T-helper 1 cell (primary cell): ENCODE measurements at places on chromosomes 3 and 15.

GRCh38 chr3:177351757-177352158, 154.5 kb upstream of the TBL1XR1 start:
- DNase-seq = no peak

DNA sequence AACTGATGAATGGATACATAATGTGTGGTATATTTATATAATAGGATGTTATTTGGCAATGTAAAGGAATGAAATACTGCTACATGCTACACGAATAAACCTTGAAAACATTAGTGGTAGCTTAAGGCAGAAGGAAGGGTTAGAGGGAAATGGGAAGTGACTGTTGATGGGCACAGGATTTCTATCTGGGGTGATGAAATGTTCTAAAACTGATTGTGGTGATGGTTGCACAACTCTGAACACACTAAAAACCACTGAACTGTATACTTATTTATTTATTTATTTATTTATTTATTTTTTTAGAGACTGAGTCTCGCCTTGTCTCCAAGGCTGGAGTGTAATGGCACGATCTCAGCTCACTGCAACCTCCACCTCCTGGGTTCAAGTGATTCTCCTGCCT, 24.8 kb upstream of the SHISA5 start:
- no peak for DNase-seq

DNA sequence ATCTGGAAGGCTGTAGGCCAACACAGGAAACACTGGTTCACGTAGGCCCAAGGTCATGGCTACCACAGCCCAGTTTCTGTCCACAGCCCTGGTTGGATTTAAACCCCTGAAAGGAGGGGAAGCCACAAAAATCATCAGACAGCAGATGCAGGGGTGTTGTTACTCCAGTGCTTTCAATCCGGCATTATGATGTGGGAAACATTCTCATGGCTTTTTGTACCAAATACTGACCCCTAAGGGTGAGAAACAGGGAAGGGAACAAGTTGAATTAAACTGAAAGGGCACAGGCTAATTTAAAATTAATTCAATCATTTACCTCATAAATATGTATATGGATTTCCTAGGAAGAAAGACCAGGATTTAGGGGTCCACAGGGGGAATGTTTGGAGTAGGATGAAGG, 375.6 kb downstream of the CTNNB1 start:
- DNase-seq = no peak

- no peak for DNase-seq
Measured at GRCh38 chr3:55629432-55629831, 142.3 kb upstream of the WNT5A start.

GRCh38 chr3:99396651-99397275, 241.6 kb upstream of the COL8A1 start:
- no peak for DNase-seq

DNA sequence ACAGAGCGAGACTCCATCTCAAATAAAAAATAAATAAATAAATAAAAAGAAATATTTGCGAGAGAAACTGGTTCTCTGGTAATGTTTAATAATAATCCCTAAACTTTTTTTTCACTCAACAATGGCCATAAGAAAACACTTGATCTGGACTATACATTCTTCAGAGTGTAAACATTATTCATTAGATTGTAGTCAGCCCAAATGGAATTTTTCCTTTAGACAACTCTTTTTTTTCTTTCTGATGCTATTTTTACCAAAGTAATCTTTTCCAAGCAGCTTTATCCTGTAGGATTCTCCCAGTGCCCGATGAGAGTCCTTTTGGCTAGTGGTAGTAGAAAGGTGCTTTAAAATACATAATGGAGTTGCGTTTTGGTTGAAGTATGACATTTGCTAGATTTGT, 90.4 kb downstream of the NEDD4 start:
- no peak for DNase-seq
